ENCODE measurements at places on chromosomes 5 and 9.

- H3K27ac ChIP-seq = no peak overlapping the region
- H3K4me3 ChIP-seq = no peak overlapping the region
- H3K4me1 ChIP-seq = peaks cover 17% of the 10 kb centered on the region
Measured at GRCh38 chr9:38274800-38275199, 117.7 kb upstream of the ALDH1B1 start.

DNA sequence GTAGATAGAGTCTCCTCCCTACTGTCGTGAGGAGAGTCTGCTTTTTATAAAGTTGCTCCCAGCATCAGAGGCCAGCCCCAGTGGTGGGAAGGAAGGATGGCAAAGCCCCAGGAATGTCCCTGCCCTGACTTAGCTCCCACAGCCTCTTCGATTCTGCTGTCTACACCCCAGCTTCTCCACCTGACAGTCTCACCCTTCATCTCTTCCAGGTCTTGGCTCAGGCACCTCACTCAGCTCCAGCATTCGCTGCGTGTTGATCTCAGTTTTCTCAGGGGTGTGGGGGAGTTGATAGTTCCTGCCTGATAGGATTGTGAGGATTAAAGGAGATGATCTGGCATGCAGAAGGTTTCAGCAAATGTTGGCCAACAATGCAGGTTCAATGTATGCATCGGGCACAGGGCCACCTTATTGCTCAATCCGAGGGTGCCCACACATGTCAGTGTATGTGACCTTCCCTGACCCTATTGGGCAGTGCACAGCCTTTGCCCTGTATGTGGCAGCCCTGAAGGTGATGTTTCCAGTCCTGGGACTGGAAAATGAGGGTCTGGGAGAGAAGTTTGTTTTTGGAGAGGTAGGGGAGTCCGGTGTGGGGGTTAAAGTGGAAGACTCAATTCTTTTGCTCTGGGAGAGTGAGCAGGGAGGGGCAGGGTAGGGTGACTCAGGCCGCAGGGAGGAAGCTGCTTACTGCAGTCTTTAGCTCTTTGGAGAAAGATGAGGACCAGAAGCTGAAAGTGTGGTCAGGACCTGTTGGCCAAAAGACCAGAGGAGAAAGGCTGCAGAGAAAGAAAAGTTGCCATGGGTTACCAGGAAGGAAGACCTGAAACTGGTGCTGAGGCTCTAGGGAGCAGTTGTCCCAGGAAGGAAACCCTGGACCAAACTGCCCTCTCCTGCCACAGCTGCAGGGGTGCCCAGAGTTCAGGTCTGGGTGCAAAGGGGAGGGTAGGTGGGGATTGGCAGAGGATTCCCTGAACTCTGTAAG lies 153.2 kb downstream of the MACROH2A1 start:
- H3K27me3 ChIP-seq = no peaks in the 10 kb centered on the region
- DNase-seq = peak; percentile 34
- no peak overlapping the region for H3K4me3 ChIP-seq
- H3K4me1 ChIP-seq = no peaks in the 10 kb centered on the region
- H3K36me3 ChIP-seq = no peaks in the 10 kb centered on the region

GRCh38 chr9:15612962-15613361 lies 60.1 kb downstream of the CCDC171 start:
- no peak overlapping the region for H3K27ac ChIP-seq
- peaks cover 1% of the 10 kb centered on the region for H3K36me3 ChIP-seq
- no peak overlapping the region for H3K4me3 ChIP-seq
- DNase-seq = no peak
- peaks cover 1% of the 10 kb centered on the region for H3K4me1 ChIP-seq

DNA sequence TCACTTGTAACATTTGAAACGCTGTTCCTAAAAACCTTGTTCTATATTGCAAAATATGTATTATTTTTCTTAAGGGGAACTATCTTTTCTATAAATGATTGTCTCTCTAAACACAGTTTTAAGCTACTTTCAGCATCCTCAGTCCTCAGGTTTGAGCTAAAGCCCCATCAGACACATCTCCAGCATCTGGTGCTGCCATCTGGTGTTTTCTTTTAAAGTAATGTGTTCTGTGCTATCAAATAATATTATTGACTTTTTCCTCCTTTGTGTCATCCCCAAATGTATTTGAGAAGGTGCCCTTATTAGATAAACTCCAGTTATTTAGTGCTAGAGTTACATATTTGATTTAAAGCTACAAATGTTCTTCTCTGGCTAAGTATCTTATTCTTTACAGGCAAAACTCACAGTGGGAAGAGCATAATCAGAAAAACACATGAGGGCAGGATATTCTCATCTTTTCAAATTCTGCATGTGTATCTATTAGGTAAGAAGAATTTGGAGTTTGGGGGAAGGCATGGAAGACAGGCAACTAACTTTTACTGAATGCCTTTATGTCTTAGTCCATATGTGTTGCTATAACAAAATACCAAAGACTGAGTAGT lies 27.5 kb downstream of the ZNF474 start:
- H3K27ac ChIP-seq = no peak overlapping the region
- H3K36me3 ChIP-seq = no peaks in the 10 kb centered on the region
- H3K4me1 ChIP-seq = peaks cover 2% of the 10 kb centered on the region
- DNase-seq = no peak
- H3K4me3 ChIP-seq = no peak overlapping the region

DNA sequence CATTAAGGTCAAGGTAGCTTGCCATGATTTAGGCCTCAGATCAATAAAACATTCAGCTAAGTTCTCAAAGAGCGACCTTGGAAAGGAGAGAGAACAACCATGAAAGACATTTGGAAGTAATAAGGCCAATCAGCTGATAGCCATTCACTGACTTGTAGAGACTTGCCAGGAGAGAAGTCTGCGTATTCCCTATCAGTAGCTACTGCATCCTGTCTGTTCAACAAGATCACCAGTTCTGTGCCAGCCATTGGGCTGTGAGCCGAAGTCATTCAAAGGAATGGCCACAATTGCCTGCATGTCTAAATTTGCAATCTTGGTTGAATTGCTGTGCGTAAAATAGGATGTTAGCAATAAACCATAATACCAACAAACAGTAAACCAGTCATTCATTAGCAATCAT lies 219.8 kb downstream of the FBXL7 start:
- no peaks in the 10 kb centered on the region for H3K27me3 ChIP-seq
- no peaks in the 10 kb centered on the region for H3K4me1 ChIP-seq
- no peak for DNase-seq
- H3K36me3 ChIP-seq = no peaks in the 10 kb centered on the region

DNA sequence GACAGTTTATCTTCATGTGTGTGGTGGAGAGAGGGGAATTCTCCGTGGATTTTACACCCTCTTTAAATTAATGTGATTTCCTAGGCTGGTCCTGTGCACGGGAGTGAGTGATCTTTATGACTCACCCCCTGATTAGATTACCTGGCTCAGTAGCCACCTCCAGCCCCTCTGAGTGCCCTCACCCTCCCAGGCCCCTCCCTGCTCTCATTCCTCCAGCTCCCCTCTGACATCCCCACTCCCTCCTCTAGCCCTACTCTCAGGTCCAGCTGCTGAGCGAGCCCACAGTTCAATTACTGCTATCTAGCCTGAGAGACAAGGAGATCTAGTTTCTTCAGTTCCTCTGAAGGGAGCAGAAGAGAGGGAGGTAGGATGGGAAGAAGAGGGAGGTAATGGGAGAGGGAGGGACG lies 61.8 kb upstream of the ARAP3 start:
- H3K27me3 ChIP-seq = peaks cover 22% of the 10 kb centered on the region
- H3K27ac ChIP-seq = no peak overlapping the region
- no peaks in the 10 kb centered on the region for H3K36me3 ChIP-seq
- no peaks in the 10 kb centered on the region for H3K4me1 ChIP-seq

DNA sequence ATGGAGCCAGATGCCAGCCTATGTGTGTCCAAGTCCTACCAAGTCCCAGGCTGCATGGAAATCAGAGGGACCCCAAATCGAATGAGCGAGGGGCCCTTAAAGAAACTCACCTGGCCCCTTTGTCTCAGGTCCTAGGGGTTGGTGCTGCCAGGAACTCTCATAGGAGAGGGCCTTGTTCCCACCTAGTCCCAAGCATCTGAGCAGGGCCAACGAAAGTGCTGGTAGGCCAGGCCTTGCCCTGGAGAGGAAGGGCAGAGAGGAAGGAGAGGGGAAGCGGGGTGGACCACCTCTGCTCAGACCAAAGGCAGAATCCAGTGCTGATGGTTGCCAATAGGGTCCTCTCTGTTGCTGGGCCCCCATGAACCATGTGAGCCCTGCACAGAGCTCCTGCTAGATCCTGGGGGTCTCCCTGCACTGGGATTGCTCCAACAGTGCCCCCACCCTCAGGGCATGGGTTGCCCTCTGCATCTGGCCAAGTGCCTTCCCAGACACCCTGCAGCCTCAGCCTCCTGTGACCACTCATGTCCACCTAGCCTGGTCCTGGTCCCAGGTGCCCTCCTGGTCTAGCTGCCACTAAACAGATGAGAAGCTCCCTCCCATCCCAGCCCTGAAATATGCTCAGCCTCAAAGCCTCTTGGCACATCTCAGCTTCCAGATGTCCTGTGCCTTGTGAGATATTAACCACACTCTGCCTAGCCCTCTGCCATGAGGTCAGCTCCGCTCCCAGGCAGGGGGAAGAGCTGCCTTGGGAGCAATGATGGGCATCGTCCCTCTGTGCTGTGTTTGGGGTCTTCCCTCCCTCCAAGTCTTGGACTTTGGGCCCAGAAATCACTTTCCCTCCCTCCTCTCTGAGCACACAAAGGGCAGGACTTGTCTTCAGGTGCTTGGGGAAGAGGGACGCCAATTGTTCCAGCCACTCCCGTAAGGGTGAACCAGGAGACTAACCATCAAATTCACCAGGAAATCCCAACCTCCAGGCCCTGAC lies 109.6 kb downstream of the ADAMTS2 start:
- H3K4me3 ChIP-seq = no peak overlapping the region
- H3K27me3 ChIP-seq = no peaks in the 10 kb centered on the region
- no peaks in the 10 kb centered on the region for H3K4me1 ChIP-seq
- H3K36me3 ChIP-seq = no peaks in the 10 kb centered on the region
- H3K27ac ChIP-seq = no peak overlapping the region
- DNase-seq = no peak

GRCh38 chr5:22329683-22330082 lies 523.5 kb downstream of the CDH12 start:
- H3K4me3 ChIP-seq = no peak overlapping the region
- DNase-seq = no peak
- no peaks in the 10 kb centered on the region for H3K27me3 ChIP-seq
- H3K36me3 ChIP-seq = no peaks in the 10 kb centered on the region

GRCh38 chr5:89981021-89981420 lies 428.5 kb downstream of the CETN3 start:
- no peak overlapping the region for H3K4me3 ChIP-seq
- H3K27me3 ChIP-seq = no peaks in the 10 kb centered on the region
- no peaks in the 10 kb centered on the region for H3K4me1 ChIP-seq
- no peaks in the 10 kb centered on the region for H3K36me3 ChIP-seq

DNA sequence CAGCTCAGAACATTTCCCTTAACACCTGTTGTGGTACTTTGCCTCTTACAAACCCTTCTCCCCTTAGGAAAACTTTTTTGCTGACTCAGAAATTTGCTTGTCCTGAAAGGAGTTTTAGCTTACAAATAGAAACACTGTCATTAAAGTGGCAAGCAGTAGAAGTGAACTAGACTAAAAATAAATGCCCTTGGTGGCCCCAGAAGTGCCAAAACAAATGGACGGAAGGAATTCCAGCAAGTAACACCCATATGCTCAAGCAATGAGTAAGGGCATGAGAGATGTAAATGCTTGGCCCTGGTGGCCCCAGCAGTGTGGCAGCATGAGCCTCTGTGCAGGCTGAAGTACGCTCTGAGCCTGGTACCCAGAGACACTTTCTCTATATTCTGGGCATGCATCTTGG lies 8.6 kb downstream of the VLDLR start:
- H3K36me3 ChIP-seq = peaks cover 4% of the 10 kb centered on the region
- peaks cover 10% of the 10 kb centered on the region for H3K27me3 ChIP-seq
- no peak for DNase-seq
- H3K4me1 ChIP-seq = peaks cover 10% of the 10 kb centered on the region
- H3K27ac ChIP-seq = no peak overlapping the region

DNA sequence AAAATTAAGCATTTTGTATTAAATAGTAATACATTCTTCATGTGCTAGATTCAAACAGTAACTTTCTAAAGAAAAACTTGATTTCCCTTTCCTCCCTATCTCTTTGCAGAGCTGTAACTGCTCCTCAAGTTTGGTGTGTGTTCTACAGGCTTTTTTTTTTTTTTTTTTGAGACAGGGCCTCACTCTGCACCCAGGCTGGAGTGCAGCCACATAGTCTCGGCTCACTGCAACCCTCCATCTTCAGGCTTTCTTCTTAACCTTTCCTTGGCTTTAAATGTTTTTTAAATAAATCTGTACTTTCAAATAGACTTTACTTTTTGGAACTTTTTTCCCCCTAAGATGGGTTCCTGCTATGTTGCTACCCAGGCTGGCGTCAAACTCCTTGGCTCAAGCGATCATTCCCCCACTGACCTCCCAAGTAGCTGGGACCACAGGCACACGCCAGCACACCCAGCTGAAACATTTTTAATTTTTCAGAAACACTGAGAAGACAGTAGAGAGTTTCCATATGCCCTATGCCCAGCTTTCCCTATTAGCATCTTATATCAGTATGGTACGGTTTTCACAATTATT lies 9.1 kb downstream of the NDFIP1 start:
- no peak for DNase-seq
- no peaks in the 10 kb centered on the region for H3K27me3 ChIP-seq
- no peak overlapping the region for H3K27ac ChIP-seq
- no peak overlapping the region for H3K4me3 ChIP-seq

GRCh38 chr5:133050521-133050920 lies 1.3 kb upstream of the HSPA4 start:
- H3K27ac ChIP-seq = peak overlapping the region; percentile 100
- DNase-seq = no peak
- no peaks in the 10 kb centered on the region for H3K27me3 ChIP-seq
- H3K4me3 ChIP-seq = peak overlapping the region; percentile 98
- H3K36me3 ChIP-seq = peaks cover 22% of the 10 kb centered on the region
- H3K4me1 ChIP-seq = peaks cover 43% of the 10 kb centered on the region

GRCh38 chr5:116025866-116026265 lies 6.4 kb upstream of the ARL14EPL start:
- peaks cover 26% of the 10 kb centered on the region for H3K27me3 ChIP-seq
- H3K36me3 ChIP-seq = no peaks in the 10 kb centered on the region
- no peak for DNase-seq
- H3K27ac ChIP-seq = no peak overlapping the region

- H3K27me3 ChIP-seq = peaks cover 3% of the 10 kb centered on the region
- no peak overlapping the region for H3K27ac ChIP-seq
- DNase-seq = no peak
Measured at GRCh38 chr5:142720641-142721271, 34.9 kb upstream of the FGF1 start.

- H3K27me3 ChIP-seq = peaks cover 19% of the 10 kb centered on the region
- H3K4me3 ChIP-seq = no peak overlapping the region
- no peak for DNase-seq
- no peaks in the 10 kb centered on the region for H3K36me3 ChIP-seq
- no peak overlapping the region for H3K27ac ChIP-seq
Measured at GRCh38 chr9:38233343-38233742, 159.2 kb upstream of the ALDH1B1 start.

GRCh38 chr5:1125030-1125357 lies 13.1 kb upstream of the SLC12A7 start:
- H3K27me3 ChIP-seq = no peaks in the 10 kb centered on the region
- H3K4me1 ChIP-seq = no peaks in the 10 kb centered on the region
- no peak overlapping the region for H3K4me3 ChIP-seq

GRCh38 chr9:14752271-14752670 lies 29.7 kb upstream of the CER1 start:
- no peak overlapping the region for H3K27ac ChIP-seq
- no peaks in the 10 kb centered on the region for H3K36me3 ChIP-seq
- H3K27me3 ChIP-seq = peaks cover 33% of the 10 kb centered on the region
- DNase-seq = no peak

- H3K27me3 ChIP-seq = peaks cover 11% of the 10 kb centered on the region
- no peaks in the 10 kb centered on the region for H3K36me3 ChIP-seq
- no peak overlapping the region for H3K27ac ChIP-seq
Measured at GRCh38 chr5:502325-503079, 21.7 kb downstream of the SLC9A3 start.

Data from activated CD8-positive, alpha-beta memory T cell treated with anti-CD3 and anti-CD28 coated beads, Interleukin-2, amount 10 ng/mL, durations not matched to agents 7 days and 5 days (primary cell).